HuH-7 (cell line): ENCODE measurements at places on chromosomes 16 and 17.

- DNase-seq = no peak
Measured at GRCh38 chr17:58316260-58316960, 12.2 kb downstream of the TSPOAP1 start.

GRCh38 chr17:78432226-78433012, 54.0 kb downstream of the PGS1 start:
- DNase-seq = no peak

GRCh38 chr16:35748621-35749252, 2289.3 kb downstream of the TP53TG3F start:
- no peak for DNase-seq

GRCh38 chr17:68674029-68674925, 73.1 kb upstream of the FAM20A start:
- DNase-seq = no peak

DNA sequence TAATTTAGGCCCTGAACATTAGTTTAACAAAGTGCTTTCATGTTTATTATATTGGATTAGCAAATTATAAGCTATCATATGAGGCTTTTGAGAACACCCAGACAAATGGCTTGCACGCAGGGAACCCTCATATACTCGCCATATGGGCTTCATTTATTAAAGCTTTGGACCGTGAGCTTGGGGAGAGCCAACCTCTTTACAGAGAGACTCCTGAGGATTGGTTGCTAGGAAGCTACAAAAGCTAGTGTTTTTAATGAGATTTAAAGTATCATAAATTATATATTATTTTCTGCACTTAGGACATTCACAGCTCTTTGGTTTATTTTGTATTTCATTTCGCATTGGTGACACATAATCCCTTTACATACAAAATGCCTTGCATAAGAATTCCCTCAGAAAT, 193.8 kb upstream of the TOX3 start:
- DNase-seq = no peak
